Skin of body (tissue), 3 donors: ENCODE measurements at places on chromosomes 1 and 21. TPM values are rescaled to one million over a fixed set of nuclear protein-coding genes. Genes with fewer than 3 reads are reported as not detected.

DNA sequence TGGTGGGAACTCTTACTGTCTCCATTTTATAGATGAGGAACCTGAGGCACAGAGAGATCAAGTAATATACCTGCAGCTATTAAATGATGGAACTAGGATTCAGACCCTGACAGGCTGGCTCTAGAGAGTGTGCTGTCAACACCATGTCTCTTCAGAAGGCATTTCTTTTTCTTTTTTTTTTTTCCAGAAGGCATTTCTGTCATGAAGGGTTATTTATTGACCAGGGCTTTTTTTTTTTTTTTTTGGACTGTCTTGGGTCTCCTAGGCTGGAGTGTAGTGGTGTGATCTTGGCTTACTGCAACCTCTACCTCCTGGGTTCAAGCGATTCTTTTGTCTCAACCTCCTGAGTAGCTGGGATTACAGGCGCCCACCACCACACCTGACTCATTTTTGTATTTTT lies 22.6 kb downstream of the HIPK1 start:
- DNase-seq = no peak

DNA sequence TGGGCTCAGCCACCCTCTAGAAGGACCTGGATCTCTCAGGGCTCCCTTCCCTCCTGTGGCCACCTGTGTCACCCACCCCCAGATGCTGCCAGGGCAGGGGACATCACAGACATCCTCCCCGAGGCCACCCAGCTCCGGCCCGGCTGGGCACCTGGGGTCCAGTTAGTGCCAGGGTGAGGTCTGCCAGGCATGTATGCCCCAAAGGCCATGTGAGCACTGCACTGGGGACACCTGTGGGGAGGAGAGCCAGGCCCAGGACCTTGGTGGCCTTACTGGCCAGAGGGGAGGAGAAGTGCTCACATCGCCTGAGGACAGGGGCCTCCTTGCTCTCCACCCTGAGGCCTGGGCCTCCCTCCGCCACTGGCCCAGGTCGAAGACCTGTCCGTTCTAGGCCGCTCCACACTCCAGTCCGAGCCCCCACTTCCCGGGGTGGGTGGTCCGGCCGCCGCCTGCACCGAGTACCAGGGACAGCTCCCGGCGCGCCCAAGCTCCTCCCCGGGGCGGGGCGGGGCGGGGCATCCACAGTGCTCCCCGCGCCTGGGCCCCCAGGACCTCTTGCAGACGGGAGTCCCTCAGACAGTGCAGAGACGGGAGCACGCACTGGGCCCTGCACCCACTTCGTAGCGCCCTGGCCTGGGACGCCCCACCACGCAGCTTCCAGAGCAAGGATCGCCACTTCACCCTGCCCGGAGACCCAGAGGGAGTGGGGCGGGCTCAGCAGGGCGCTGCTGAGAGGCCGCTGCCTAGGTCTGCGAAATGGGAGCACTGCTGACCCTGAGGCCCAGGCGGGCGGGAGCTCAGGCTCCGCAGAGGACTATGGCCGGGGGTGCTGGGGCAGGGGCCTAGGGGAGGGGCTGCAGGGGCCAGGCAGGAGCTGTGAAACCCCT lies 34.3 kb upstream of the CCDC27 start:
- DNase-seq = no peak

GRCh38 chr1:66168467-66168887 lies 365.5 kb upstream of the SGIP1 start:
- DNase-seq = no peak

Gene ATP1A4
- total RNA-seq = not detected

Gene TEDDM1
- total RNA-seq = not detected

Gene HRNR
- not detected for total RNA-seq
